ENCODE measurements at places on chromosomes 6 and 20.

GRCh38 chr6:100573166-100573565 is 108.4 kb upstream of the SIM1 start:
- DNase-seq = no peak

- no peak for DNase-seq
Observed at GRCh38 chr6:81748994-81749393, 3.5 kb downstream of the TENT5A start.

GRCh38 chr20:37204056-37204455 is 24.7 kb upstream of the MROH8 start:
- no peak for DNase-seq

DNA sequence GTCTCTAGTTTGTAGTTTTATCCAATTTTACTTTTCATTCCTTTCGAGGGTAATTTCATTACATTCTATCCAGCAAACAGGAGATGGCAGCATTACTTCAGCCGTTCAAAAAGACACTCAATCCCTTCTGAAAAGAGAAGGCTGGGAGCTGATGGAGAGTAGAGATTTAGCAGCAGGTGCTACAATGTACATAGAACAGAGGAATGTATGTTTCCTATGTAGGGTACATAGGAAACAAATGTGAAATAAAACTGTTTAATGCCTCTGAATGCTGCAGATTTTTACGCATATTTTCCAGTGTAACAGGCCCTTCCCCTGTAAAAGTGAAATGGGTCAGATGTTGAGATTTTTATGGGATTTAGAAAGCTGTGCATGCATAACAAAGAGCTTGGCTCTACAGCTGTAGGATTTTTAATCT is 16.0 kb downstream of the RPS12 start:
- no peak for DNase-seq

- no peak for DNase-seq
Observed at GRCh38 chr6:143608906-143609305, 68.9 kb upstream of the PHACTR2 start.

DNA sequence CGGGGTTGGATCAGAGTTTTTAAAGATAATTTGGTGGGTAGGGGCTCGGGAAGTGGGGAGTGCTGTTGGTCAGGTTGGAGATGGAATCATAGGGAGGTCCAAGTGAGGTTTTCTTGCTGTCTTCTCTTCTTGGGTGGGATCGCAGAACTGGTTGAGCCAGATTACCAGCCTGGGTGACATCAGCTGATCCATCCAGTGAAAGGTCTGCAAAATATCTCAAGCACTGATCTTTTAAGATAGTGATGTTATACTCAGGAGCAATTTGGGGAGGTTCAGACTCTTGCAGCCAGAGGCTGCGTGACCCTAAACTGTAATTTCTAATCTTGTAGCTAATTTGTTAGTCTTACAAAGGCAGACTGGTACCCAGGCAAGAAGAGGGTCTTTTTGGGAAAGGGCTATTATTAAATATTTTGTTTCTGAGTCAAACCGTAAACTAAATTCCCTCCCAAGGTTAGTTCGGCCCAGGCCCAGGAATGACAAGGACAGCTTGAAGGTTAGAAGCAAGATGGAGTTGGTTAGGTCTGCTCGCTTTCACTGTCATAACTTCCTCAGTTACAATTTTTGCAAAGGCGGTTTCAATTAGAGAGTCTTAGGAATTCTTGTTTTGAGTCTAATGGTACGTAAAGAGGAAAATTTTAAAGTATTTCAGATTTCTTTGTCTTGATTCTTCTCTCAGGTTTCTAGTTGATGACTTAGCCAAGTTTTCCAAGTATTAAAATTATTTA is 53.1 kb downstream of the SCAF8 start:
- no peak for DNase-seq

- no peak for DNase-seq
Observed at GRCh38 chr20:53657732-53658131, 64.1 kb upstream of the ZNF217 start.

GRCh38 chr6:152127432-152128165 is 320.1 kb downstream of the ESR1 start:
- no peak for DNase-seq

- DNase-seq = no peak
Observed at GRCh38 chr20:11979306-11979990, 61.8 kb downstream of the BTBD3 start.

DNA sequence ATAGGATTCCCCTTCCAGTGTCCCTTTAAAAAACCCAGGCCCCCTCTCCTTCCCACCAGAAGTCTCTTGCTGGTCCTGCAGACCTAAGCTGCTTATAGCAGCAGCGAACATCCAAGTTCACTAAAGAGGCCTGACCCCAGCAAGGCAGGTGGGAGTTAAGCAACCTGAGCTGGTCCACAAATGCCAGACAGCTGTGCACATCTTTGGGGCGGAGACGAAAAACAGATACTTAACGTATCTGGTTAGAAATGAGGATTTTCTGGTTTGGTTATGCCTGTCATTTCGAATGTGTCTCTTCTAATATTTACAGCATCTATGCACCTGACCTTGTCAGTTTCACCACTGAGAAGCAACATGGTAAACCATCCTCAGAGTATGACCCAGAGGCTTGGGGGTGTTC is 87.8 kb downstream of the SLC2A10 start:
- no peak for DNase-seq

- no peak for DNase-seq
Observed at GRCh38 chr6:159257846-159258245, 88.6 kb downstream of the FNDC1 start.

DNA sequence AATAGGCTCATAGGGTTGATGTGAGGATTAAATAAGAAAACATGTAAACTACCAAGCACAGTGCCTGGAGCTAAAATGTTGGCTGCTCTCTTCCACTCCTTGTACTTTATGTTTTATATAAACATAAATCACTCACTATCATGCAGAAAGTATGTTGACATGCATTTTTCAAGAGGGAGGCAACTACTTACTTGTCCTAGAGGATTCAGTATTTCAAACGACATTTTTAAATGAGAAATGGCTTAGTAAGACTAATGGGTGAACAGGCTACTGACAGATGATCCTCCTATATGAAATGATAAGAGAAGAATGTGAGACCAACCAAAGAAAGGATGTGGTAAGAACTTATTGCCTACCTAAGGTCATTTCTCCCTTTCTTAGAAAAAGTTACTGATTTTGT is 21.0 kb downstream of the LATS1 start:
- DNase-seq = no peak

DNA sequence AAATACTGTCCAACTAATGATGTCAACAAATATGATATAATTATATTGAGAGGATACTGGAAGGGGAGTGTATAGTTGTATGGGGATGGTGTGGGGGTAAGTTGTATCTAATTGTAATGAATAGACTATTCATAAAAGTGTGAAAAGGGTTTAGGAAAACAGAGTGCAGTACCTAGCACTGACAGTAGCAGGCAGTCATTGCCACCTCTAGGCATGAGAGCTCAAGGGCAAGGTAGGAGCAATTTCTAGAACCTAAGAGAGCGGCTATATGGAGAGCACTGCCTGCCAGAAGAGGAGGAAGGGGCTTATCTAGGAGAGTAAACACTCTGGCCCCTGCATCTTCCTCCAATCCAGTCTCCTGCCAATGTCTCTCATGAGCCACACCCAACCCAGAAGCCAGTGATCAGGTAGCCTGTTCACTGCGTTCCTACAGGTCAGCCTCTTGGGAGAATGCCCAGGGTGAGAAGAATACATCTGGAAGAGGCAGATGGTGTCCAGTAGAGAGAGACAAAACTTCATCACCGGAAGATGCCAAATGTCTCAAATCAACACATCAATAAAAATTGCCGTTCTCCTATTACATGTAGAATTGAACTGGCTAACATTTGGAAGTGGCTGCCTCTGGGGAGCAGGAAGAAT is 200.0 kb downstream of the LY86 start:
- DNase-seq = no peak

DNA sequence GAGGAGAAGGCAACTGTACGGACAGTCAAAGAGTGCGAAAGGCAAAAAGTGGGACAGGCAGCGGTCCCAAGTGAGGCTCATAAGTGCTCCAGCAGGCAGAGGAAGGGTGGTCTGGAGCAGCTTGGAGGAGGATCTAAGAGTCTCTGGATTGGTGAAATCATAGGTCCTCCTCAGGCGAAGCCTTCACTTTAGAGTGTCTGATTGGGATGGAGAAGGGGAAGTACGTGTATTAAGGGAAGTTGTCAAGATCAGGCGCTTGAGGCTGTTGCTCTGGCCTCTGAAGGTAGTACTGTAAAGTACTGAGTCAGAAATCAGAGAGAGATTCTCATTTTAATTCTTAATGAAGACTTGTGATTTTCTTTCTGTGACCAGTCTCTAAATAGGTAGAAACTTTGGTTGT is 185.6 kb downstream of the KIF16B start:
- DNase-seq = no peak

DNA sequence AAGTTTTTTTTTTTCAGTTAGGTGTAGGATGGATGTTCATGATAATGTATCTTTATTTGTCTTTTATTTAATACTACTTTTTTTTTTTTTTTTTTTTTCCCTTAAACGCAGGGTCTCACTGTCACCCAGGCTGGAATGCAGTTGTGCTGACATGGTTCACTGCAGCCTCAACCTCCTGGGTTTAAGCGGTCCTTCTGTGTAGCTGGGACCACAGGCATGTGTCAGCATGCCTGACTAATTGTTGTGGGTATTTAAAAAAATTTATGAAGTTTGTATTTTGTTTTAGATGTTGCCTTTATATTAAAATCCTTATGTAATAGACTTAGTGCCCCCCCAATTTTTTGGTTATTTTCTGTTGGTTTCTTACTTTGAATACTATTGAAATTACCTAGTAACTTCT is 42.6 kb downstream of the NCOA3 start:
- DNase-seq = no peak

GRCh38 chr6:4640139-4640538 is 136.1 kb upstream of the CDYL start:
- no peak for DNase-seq

GRCh38 chr20:31962761-31963160 is 5.2 kb upstream of the XKR7 start:
- no peak for DNase-seq

GRCh38 chr20:62918831-62919230 is 7.5 kb downstream of the DIDO1 start:
- DNase-seq = no peak

- DNase-seq = no peak
Observed at GRCh38 chr6:8803181-8803760, 367.9 kb upstream of the SLC35B3 start.

GRCh38 chr6:84804720-84805119 is 40.3 kb upstream of the TBX18 start:
- DNase-seq = no peak

Data from dorsolateral prefrontal cortex (tissue), 122 donors.